ENCODE measurements at places on chromosomes 4 and X. TPM values are rescaled to one million over a fixed set of nuclear protein-coding genes. Genes with fewer than 3 reads are reported as not detected.

NDUFC1 gene
- 41.6 TPM for total RNA-seq

MXRA5 gene
- 3.5 TPM for total RNA-seq

KIT gene
- total RNA-seq: 7.8 TPM

ABCG2 gene
- 1.7 TPM for total RNA-seq

CCDC158 gene
- 0.45 TPM for total RNA-seq

G6PD gene
- total RNA-seq: 110 TPM

IGFBP7 gene
- total RNA-seq: 558 TPM

RXFP1 gene
- not detected for total RNA-seq

LRP2BP gene
- total RNA-seq: 0.64 TPM

BGN gene
- 72.1 TPM for total RNA-seq

COL4A6 gene
- 0.16 TPM for total RNA-seq

DNA sequence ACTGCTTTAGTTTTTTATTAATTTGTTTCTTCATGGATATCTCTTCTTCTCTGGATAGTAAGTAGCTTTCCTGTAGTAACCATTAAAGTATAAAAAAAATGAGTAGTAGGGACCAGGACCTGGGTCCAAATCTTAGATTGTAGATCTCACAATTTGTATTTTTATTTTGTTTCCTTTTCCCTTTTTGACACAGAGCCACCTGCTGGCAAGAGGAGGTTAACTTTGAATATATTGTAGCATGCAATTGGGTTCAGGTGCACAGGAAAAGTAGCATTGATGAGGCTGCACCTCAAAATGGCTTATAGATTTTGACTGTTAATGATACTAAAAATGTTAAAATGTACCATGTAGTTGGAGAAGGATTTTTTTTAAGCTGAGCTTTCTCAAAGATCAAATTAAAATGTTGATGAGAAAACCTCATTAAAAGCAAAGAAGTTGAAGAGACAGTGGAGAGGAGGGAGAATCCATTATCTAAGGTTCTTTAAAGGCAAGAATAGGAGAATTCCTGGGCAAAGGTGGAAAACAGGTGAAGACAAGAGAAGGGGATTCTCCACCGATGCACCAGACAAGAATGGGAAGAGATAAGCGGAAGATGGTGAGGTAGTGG lies 48.3 kb upstream of the HPGDS start:
- no peak for DNase-seq

DNA sequence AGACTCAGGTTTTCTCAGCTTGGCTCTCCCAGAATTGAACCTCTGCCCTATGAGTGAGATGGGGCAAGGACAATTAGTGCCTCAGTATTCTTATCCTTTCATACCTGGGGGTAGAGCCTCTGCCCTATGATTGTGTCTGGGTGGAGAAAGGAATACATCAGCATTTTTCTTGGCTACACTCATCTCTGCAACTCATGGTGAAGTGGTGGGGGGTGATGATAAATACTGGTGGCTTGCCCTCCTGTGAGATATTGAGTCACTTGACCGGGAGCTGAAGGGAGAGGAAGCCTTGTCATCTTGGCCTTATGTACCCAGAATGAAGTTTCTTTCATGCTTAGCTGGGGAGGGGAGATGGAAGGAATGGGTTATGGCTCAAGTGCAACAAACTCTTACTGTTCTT lies 71.3 kb upstream of the ENOX2 start:
- DNase-seq: no peak

GRCh38 chrX:2462780-2463179 lies 38.0 kb downstream of the DHRSX start:
- DNase-seq: no peak

GRCh38 chr4:7624396-7624980 lies 189.8 kb upstream of the PSAPL1 start:
- no peak for DNase-seq

- no peak for DNase-seq
Observed at GRCh38 chr4:24475756-24476155, 108.6 kb downstream of the DHX15 start.

- no peak for DNase-seq
Observed at GRCh38 chrX:144715337-144715736, 532.0 kb upstream of the SPANXN1 start.

DNA sequence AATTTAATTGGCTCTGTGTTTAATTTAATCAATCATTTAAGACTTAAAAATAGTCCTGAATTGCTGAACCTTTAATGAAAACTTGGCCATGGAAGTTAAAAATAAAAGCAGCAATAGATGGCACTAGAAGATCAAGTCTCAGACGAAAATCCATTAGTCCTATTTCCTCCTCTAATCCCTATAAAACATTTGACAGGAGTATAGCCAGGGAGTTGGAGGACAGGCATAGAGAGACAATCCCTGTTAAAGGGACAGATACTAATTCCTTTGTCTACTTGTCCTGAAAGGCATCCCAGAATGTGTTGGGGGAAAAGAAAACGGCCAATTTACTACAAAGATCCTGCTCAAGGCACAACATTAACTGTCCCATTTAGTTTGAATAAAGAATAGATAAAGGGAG lies 276.3 kb upstream of the TACR3 start:
- no peak for DNase-seq

- DNase-seq: no peak
Observed at GRCh38 chr4:139015948-139016471, 429 bp downstream of the NOCT start.

DNA sequence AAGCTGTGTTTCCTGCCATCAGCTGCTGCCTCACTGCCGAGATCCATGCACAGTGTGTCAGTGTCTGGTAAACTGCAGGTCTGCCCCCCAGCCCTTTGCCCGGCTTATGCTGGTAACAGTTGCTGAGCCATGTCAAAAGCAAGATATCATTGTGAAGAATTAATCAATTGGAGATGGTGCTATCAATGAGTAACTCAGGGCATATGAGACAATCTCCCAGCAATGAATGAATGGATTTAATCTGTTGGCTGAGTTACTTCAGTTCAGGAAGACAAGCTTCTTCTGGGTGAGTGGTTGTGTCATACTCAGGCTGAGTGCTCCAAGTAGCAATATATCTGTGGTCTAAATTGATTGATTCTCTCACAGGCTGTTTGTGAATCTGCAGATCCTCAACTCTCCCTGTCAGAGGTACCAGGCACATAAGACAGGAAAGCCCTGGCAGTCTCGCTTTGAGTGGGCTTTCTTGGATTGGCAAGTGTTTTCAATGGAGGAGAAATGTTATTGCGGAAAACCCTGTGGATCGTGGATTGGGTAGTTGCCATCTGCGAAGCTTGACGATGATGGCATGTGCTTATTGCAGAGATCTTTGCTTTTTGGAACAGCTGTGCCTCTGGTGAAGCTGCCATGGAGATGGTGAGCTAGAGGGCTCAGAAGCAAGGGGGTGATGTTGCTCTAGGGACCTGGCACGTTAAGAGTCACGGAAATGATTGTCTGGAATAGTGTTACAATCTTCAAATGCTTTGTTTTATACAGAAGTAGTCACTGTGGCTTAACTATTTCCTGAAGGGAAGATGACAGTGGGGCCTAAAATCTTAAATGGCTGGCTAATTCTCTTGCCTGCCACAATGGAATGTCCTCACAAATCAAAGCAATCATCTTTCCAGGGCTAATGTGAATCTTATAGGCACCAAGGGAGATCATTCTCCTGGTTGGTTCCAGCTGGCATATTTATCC lies 147.6 kb upstream of the TBC1D9 start:
- no peak for DNase-seq

DNA sequence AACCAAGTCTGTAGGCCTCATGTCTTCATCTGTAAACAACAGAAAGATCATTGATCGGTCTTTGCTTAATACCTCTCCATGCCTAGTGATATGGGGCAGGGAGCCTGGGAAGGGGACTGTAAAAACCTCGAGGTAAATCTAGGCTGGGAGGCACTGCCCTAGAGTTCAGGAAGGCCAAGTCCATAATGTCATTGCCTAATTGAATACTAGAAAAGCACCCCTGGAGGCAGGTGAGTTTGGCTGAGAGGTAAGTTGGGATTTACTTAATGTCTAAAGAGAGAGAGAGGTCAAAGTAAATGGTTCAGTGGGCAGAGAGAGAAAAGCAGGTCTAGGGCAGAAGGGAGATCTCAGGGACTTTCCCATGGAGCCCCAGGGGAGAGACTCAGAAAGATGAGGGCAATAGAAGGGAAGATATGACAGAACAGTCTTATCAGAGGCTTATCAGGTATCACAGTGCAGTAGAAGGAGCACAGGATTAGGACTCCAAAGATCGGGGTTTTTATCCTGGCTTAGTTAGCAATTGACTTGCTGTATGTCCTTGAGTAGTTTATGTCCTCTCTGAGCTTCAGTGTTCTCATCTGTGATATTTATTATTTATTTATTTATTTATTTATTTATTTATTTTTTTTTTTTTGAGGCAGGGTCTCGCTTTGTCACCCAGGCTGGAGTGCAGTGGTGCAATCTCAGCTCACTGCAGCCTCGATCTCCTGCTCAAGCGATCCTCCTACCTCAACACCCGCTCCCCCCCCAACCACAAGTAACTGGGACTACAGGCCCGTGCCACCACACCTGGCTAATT lies 85.2 kb downstream of the SLC16A2 start:
- DNase-seq: no peak

DNA sequence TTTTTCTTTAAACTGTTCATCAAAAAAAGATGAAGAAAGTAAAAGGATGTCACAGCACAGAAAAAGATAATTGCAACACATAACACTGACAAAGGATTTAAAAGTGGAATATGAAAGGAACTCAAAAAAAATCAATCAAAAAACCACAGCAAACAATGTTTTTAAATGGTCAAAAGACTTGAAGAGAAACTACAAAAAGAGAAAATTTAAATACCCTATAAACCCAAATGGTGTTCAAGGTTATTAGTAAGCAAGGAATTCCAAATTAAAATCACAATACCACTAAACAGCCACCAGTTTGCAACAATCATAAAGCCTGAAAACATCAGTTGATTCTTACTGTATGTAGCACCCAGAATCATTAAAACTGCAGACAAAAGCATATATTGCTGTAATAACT lies 36.5 kb upstream of the PCDH10 start:
- no peak for DNase-seq

DNA sequence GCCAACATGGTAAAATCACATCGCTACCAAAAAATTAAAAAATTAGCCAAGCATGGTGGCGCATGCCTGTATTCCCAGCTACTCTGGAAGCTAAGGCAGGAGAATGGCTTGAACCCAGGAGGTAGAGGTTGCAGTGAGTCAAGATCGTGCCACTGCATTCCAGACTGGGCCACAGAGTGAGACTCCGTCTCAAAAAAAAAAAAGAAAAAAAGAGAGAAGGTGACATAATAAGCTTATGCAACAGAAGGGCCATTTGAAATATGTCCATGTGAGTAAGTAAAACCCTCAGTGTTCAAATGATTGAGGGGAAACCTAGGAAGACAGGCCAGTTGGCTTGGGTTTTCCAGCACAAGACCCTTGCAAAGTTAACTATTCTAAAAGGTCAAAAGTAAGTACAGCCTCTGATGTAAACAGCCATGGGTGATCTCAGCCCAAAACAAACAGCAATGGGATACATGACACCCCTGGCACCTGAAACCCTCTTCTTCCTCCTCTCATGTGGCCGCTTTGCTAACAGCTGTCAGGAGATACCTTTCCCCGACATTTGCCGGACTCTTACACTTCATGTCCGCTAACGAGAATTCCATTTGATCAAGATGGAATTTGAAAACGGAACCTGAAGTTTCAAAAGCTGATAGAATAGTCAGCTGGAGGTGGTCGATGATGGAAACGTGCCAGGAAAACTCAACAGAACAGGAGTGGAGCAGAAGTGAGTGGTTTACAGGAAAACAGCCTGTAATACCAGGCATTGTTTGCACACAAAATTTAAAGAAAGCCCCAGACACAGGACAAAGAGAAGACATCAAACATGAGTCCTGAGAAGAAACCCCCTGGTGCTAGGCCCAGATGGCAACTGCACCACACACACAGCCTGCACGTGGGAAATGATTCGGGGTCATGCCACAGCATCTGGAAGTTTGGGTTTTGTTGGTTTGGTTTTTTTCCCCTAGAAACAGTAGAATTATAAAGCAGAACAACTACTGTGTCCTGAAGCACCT lies 93.0 kb upstream of the STS start:
- no peak for DNase-seq

DNA sequence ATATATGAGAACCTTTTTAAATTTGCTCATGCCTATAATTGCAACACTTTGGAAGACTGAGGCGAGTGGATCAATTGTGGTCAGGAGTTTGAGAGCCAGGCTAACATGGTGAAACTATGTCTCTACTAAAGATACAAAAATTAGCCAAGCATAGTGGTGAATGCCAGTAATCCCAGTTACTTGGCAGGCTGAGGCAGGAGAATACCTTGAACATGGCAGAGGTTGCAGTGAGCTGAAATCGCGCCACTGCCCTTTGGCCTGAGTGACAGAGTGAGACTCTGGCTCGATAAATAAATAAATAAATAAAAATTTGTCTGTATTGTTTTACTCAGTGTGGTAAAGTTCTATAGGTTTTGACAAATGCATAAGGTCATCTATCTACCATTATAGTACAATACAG lies 218.2 kb downstream of the ZC4H2 start:
- DNase-seq: no peak

- DNase-seq: no peak
Observed at GRCh38 chr4:8874896-8875680, 3.4 kb upstream of the HMX1 start.

GRCh38 chrX:69144838-69145680 lies 20.2 kb downstream of the PJA1 start:
- DNase-seq: peak; percentile 51

DNA sequence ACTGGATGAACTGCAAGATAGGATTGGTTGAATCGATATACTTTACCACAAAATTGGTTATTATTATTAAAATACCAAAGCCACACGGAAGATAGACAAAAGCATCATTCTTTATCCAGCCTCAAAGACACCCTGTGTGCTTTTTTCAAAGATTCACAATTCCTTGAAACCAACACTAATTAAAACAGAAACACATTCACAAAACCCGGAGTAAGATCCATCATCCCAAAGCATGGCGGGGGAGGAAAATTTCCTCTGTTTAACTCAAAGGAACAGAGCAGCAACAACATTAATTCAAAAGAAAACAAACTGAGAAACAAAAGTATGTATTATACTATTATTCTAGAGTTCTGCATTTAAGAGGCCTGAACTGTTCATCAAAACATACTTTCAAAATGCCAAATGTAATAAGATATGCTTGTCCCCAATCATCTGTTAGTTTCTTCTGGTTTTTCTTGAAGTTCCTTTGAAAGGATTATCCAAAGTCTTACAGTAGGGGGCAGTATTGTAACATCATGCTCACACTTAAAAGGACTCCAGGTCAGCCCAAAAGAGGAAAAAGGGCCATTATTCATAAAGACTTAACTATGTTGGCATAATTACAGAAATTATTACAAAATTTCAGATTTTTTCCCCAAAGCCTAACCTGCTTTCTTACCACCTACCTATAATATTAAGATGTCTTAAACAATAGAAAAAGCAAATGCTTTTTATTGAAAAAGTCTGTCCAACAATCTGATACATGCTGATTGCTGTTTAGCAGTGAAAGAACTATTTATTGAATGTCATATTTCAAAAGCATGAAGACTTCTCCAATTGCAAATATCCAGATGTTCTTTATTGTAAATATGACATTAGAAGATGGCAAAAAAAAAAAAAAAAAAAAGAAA lies 168.7 kb downstream of the SCFD2 start:
- no peak for DNase-seq

DNA sequence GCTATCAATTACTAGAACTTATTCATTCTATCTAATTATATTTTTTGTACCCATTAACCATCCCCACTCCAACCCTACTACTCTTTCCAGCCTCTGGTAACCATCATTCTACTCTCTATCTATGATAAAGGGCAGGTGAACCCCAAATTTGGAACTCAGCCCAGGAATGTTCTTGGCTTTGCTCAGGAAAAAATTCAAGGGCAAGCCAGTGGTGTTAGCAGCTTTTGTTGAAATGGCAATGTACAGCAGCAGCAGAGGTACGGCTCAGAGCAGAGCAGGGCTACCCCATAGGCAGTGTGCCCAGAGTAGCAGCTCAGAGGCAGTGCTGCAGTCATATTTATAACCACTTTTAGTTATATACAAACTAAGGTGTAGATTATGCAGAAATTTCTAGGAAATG lies 138.2 kb downstream of the RNF150 start:
- DNase-seq: no peak

Measured in mesenteric fat pad (tissue), 1 donor.